Frontal cortex (tissue), 4 donors: ENCODE measurements at places on chromosomes 6 and 20. TPM values are rescaled to one million over a fixed set of nuclear protein-coding genes. Genes with fewer than 3 reads are reported as not detected.

MSH5 gene
- 2.9 TPM for total RNA-seq

C6orf163 gene
- 4.9 TPM for total RNA-seq

PLCB4 gene
- total RNA-seq = 11.8 TPM

ALDH8A1 gene
- total RNA-seq = 3.3 TPM

HAO1 gene
- under 0.01 TPM for total RNA-seq

RCAN2 gene
- total RNA-seq = 15.1 TPM

CLIC1 gene
- 26.1 TPM for total RNA-seq

TCF19 gene
- total RNA-seq = 2.0 TPM

GTSF1L gene
- total RNA-seq = not detected

PLG gene
- not detected for total RNA-seq

DOK5 gene
- 236 TPM for total RNA-seq

- no peak for DNase-seq
Observed at GRCh38 chr20:34175879-34176278, 63.8 kb upstream of the EIF2S2 start.

- DNase-seq = no peak
Observed at GRCh38 chr20:57038608-57039440, 227.6 kb downstream of the BMP7 start.

DNA sequence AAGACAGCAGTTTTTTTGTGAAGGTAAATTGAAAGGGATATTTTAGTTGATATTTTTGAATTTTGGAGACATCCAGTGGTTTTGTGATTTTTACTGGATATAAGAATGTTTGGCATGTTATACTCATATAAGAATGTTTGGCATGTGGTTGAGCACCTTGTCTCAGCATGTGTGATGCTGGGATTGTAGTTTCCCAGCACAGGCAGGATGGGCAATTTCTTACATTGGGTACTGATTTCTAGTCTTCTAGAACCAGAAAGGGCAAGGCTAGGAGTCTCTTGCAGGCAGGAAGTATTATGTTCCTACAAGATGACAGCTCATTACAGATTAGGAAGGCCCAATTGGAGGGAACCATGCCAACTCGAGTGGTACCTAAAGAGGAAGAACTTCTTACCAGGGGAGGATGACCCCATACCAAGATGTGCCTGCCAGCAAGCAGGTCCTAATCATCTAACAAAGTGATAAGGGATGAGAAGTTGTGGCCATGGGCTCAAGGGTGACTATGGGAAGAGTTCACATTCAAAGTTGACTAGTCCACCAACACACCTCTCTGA lies 377.8 kb downstream of the UTRN start:
- no peak for DNase-seq

GRCh38 chr6:111445861-111446267 lies 37.2 kb downstream of the REV3L start:
- DNase-seq = no peak

- DNase-seq = no peak
Observed at GRCh38 chr6:38504996-38505395, 134.7 kb downstream of the BTBD9 start.

DNA sequence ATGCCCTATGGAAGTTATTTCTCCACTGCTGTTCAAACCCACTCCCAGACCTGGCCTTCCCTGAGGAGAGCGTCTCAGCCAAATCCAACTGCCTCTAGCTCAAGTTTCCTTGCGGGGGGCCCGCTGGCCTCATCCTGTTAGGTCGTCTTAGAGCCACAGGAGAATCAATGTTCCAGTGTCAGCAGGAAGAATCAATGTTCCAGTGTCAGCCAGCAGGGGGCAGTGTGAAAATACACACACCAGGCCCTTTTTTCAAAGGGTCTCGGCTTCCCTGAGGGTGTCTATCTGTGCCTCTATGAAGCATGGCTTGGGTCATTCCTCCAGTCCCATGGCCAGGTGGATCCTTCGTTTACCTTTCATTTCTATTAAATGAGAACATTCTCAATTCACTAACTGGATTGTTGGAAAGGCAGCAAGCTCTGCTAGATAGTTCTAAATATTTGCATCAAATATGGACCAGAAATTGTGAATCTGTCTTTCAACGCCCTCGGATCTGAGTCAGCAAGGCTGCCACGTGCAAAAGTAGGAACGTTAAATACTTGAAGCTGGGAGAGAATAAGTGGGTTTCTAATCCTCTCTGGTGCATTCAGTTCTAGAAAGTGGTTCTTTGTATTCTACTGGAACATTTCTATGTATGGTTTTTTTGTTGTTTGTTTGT lies 19.2 kb downstream of the PRND start:
- DNase-seq = no peak

DNA sequence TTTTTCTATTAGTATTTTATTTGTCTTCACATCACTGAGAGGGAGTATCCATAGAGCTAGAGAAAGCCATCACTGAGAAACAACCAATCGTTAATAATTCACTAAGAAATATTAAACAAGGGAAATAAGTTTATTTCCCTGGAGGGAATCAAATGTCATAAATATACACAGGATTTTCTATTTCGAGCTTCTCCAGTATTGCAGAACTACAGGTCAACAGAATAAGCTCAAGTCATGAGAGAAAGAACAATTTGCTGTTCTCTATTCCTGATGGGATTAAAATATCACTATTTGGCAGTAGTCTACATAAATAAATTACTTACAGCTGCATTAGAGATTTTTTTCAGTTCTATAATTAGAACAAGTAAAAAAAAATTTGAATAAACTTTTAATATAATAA lies 2.2 kb upstream of the FAM162B start:
- no peak for DNase-seq

DNA sequence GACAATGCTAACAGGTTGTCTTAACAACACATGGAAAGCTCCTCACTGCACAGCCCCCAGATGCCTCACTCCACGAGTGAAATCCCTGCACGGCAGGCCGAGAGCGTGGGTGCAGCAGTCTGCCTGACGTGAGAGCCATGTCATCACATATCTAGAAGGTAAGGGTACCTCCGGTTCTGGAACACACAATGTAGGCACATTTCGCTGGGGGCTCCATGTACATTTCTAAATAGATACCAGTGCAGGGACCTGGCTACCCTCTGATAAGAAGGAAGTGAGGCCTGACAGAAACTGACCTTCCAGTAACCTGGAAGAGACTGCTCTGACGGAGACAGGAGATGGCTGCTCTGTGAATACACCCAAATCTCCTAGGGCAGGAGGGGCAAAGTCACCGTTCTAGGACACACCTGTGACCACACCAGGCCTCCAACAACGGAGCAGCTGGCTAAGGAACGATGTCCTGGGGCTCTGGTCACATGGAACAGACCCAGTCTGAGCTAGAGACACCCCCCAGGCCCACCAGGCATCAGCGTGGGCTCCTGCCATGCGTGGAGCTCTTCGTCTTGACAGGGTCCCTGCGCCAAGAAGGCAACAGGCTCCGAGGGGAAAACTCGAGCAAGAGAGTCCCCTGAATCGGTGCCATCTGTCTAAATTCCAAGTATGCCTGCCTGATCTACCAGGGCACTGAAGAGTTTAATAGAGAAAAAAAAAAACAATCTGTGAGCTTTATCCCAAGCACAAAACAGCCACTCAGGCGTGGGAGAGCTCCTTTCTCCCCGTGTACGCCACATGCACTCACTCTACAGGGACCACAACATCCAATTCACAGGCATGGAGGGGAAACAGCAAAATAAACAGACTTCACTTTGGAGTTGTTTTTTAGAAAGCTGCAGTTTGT lies 27.5 kb downstream of the RNASET2 start:
- no peak for DNase-seq

DNA sequence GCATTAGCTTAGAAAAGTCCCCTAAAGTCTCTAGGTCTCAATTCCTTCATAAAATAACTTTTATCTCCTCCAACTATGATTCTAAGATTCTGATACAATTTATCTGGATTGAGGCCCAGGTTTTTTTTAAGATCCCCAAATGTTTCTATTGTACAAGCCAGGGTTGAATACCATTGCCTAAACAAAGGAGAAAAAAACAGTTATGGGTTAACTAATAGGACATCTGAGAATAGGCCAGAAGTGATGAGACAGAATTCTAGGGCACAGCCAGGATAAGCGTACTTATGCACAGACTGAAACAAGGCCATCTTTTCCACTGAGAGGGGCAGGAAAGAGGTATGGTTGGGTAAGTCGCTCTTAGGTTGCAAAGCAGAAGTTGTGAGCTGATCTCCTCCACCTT lies 26.4 kb downstream of the EPB41L2 start:
- no peak for DNase-seq

DNA sequence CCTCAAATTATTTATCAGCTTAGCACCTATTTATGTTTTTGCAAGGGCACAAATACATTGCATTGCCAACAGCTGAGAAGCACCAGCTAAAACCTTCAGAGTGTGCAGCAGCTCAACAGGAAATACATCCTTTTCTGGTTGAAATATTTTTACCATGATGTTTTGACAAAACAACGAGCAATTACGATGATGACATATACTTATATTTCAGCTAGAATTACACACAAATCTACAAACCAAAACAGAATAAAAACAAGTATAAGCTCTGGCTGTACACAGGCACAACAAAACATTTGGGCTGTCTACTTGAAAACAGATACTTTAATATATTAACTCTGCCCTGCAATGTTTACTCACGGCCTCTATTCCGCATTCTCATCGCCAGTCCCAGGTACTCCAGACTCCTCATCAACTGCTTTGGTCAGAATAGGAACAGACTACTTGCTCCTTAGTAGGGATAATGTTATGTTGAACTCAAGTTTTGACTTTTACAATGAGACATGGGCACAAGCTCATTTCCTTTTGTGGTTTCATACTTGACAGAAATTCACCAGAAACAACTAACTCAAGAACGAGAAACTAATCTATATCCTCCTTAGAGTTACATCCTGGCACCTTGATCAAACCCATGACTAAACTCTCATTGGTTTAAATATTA lies 377.6 kb downstream of the ESR1 start:
- DNase-seq = no peak

DNA sequence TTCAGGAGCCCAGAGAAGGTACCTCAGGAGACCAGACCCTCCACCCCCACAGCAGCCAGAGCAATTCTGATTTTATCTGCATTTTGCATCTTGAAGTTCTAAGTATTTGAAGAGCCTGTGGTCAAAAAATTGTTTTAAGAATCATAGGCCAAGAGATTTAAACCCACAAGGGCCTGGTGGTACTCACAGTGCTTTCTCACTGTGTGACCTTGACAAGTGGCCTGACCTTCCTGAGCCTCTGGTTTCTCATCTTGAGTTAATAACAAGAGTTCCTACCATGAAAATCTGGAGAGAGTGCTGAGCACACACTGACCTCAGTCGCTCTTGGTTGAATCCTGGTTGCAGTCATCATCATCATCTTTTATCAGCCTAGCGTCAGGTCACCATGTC lies 45.4 kb upstream of the ID1 start:
- DNase-seq = no peak

DNA sequence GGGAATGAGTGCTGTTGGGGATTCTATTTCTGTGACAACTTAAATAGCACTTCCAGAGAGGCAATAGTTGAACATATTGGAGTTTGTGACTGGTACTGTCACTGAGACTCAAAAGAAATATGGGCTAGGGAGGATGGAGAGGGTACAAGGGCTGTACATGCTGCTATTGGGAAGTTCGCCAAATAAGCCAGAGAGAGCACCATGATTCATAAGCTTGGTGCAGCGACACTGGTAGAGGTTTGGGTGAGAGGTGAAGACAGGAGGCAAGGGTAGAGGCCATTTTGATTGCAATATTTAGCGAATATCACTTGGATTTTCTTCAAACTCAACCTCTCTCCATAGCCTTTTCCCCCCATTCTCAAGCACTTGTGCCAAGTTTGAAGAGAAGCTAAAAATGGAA lies 214.3 kb downstream of the OGFRL1 start:
- DNase-seq = no peak

GRCh38 chr6:134678436-134678889 lies 271.4 kb downstream of the ALDH8A1 start:
- DNase-seq = no peak

- DNase-seq = no peak
Observed at GRCh38 chr6:48377115-48377514, 266.1 kb upstream of the PTCHD4 start.

DNA sequence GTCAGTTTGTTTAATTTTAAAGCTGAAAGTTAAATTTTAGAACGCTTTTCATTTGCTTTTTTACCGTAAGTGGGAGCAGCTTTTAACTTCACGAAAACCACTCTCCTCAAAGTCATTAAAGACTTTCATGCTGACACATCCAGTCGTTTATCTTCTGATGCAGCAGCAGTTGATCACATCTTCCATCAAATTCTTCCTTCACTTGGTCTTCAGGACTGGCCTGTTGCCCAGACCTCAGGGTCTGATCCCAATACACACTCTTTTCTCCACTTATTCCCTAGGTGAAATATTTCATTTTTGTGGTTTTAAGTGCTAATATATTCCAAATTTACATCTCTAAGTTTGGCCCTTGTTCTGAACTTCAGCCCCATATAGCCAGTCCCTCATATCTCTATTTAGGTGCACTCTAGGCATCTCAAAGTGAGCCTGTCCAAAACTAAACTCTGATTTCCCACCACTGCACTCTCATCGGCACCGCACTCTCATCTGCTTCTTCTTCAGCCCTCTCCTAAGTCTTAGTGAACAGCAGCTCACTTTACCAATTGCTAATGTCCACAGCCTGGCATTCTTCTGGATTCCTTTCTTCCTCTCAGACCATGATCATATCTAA lies 20.4 kb downstream of the AFDN start:
- DNase-seq = no peak

GRCh38 chr6:160077526-160077925 lies 44.1 kb upstream of the SLC22A1 start:
- no peak for DNase-seq

GRCh38 chr20:50272724-50273446 lies 82.3 kb downstream of the CEBPB start:
- no peak for DNase-seq

DNA sequence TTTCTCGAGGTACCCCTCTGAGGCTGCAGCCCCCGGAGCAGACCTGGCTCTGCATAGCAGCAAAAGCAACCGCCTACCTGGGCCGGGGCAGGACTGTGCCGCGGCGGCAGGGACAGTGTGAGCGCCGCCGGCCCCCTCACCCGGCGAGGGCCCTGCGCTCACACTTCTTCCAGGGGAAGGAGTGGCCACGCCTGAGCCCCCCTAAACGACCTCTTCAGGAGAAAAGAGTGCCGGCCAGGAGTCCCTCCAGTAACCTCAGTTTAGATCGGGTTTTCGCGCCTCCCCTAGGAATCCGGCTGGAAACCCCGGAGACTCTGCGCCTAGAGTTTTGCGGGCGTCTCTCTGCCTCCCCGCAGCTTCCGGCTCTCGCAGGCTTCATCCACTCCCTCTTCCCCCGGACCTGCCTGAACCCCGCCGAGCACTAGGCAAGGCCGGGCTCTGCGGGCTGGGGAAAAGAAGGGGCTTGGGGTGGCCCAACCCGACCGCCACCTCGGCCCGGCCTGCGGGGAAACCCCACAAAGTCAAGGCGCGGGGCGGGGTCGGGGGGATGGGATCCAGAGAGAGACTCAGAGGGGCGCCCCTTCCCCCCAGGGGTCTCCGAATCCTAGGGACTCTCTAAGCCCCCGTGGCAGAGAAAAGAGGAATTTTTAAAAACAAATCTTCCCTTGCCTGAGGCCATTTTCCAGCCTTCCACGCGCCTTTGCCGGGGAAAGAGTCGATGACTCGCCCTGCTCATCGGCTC lies 558 bp downstream of the LINC00237 start:
- no peak for DNase-seq

DNA sequence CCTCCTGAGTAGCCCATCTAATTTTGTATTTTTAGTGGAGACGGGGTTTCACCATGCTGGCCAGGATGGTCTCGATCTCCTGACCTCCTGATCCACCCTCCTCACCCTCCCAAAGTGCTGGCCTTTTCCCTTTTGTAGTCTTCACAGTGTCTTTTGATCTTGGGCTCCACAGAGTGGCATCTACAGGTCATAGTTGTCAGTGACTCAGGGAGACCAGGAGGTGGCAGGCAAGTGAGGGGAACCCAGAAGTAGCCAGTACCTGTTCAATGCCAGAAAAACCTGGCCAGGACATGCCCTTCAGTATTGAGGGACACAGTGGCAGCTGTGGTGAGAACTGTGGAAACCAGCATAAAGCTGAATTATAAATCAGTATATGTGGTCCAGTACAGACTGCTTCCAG lies 19.6 kb downstream of the RPP21 start:
- DNase-seq = no peak
